ENCODE measurements at places on chromosomes 4 and X.

DNA sequence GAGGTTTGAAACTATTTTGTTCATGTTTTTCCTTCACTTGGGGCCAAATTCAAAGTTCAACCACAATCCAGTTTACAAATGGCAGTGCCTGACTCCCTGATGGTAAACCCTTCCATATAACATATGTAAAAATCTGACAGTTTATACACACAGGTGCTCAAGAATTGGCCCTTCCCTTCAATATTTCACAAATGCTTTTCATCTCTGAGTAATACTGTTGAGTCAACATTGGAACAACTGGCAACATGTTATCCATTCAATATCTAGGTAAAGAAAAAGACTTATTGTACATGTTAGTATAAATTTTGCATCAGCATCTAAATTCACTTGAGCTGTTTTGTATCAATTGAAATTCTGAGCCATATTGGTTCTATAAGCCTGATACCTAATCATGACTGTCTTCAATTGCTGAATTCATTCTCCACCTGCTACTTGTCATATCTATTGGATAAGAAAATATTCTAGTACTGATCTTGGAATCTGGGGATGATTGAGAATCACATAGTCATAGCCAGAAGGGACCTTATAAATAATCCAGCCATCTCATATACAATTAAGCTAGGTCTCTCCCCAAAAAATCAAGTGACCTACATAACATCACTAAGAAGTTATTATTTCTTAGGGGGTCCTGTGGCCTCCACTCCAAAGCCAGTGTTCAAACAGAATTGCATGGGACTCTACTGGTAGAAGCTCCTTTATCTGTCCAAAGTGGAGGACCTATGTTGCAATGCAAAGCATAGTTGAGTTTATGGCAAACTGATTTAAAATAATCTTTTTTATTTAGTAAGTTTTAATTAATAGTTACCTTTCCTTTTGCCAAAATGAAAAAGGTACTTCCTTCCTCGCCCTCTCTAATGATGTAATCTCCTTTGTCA, 61.9 kb downstream of the PRKG2 start:
- no peak for DNase-seq

DNA sequence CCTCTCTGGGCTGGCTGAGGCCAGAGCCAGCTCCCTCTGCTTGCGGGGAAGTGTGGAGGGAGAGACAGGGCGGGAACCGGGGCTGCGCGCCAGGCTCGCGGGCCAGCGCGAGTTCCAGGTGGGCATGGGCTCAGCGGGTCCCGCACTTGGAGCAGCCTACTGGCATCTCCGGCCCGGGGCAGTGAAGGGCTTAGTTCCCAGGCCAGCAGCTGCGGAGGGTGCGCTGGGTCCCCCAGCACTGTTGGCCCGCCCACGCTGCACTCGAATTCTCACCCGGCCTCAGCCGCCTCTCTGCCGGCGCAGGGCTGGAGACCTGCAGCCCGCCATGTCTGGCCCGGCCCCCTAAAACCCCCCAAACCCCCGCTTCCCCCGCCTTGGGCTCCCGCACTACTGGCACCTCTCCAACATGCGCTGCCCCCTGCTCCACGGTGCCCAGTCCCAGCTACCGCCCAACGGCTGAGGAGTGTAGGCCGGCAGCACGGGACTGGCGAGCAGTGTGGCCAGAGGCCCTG, 33.8 kb upstream of the FAT4 start:
- DNase-seq, result no peak

DNA sequence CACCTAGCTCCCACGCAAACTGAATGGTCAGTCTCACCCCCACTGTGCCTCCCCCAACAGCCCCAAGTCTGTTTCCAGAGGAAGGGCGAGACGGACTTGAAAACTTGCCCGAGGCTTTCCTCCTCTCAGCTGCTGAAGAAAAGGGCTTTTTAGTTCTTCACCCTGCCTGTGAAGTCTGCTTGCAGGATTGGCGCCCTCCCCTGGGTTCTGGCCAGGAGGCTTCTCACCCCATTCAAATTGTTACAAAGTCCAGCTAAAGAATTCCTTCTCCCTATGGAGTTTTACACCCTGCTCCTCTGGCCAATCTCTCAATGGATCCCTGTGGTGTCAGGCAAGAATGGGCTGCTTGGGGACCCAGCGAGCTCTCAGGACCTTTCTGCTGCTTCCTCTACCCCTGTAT, 241.0 kb downstream of the AFF2 start:
- no peak for DNase-seq

GRCh38 chr4:185508181-185508580, 27.1 kb downstream of the PDLIM3 start:
- no peak for DNase-seq

DNA sequence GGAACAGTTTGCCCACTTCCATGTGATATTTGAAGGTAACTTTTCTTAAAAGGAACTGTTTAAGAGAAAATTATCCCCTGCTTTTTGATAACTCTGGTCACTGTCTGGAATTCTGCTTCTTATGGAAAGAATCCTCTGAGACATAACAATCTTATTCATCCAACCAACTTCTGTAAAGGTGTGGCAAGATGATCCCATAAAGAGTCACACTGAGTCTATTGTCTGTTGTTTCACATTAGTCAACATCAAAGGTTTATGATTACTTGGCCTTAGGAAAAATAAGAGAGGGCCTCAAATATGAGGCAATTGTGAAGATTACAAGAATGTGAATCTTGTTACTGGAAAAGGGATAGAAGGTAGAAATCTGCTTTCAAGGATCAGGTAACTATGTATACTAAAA, 88.0 kb upstream of the MAGEB18 start:
- no peak for DNase-seq

DNA sequence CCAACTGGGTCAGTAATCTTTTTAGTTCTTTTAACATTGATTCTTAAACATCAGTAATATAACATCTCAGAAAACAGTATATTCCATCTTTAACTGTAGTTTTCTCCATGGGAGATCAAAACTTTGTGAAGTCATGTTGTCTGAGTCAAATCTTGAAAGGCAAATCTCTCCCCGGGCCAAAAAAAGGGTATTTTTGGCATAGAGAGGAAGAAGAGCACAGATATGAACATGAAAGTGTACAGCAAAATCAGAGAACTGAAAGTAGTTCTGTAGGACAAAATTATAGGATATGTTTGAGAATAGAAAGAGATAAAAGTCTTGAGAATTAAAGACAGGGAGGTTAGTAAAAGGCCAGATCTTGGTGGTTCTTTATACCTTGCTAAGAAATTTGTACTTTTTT, 176.4 kb upstream of the GYPA start:
- DNase-seq, result no peak

DNA sequence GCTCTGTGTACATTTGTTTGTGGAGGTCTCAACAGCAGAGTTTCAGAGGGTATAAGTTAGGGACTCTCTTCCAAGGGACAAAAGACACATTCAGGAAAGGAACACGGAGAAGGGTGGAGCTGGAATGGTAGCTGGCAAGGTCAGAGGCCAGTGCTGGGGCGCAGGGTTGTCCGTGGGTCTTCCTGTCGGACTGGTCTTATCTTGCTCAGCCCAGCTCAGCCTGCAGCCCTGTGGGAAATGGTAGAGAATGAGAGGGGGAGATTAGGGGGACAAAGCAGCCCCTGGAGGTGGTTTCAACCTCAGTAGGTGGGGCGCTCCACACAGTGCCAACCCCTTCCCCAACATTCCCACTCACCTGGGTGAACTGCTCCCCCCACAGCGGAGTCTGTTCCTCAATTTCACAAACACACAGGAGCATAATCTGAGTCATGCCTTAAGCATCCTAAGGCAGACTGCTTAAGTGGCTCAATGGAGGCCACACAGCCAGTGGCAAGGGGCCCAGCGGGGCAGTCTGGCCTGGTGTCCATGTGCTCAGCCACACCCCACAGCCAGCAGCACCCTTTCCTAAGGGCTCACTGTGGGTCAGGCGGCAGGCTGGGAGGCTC, 6.9 kb upstream of the HDAC6 start:
- no peak for DNase-seq

- DNase-seq, result no peak
Observed at GRCh38 chrX:104118765-104119164, 6.4 kb downstream of the ZCCHC18 start.

DNA sequence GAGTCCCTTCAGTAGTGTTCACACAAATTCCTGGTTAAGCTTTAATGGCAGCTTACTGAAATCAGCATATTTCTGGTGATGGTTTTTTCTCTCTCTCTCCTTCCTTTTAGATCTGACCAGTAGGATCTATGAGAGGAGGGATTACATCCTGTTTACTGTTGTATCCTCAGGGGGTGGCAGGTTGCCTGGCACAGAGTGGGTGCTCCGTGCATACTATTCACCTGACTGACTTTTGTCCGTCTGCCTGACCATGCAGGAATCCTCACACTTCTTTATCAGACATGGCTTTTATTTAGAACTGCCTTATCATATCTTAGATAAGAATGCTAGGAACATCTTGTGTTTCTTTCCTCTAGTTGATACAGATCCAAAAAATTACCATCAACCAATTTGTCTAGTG, 29.6 kb downstream of the MCUB start:
- DNase-seq, result no peak

DNA sequence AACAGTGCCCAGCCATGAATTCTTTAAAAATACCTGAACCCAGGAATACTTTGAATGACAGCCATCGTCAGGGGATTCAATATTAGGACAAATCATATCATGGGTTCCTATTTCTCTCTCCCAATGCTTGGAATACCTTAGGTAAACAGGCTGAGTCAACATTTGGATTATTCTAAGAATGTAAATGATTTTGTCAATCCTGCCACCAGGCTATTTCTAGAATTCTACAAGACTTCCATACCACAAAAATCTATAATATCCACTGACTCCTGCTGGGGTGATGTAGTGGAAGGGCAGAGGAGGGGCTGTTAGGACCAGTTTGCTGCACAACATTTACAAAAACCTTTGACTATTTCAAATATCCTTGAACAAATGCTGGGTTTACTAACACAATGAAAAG, 65.2 kb downstream of the IGFBP7 start:
- no peak for DNase-seq

GRCh38 chrX:16042980-16043379, 80.4 kb upstream of the GRPR start:
- no peak for DNase-seq

GRCh38 chr4:85005865-85006377, 39.4 kb upstream of the WDFY3 start:
- no peak for DNase-seq

DNA sequence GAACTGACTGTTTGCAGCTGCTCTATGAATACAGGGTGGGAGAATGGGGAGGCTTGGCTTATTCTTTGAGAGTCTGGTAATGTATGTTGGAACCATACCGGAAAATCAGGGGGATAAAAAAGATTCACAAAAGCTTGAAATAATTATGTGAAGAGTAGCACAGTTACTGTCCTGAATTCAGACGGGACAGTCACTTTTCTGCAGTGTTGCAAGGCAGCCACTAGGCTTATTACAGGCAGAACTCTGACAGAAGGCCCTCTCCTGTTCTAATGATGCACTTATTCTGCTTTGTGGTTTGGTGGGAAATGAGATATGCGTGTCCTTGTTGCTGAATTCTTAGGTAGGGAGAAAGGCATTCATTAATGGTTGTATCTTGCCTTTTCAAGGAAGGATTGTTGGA, 37.2 kb downstream of the GUCY1B1 start:
- no peak for DNase-seq
